Hindlimb muscle (tissue), 1 donor: ENCODE measurements at places on chromosomes 4 and X.
A peak's percentile ranks its signal among the peaks of the same experiment; 100 is the strongest.

- peak; percentile 46 for DNase-seq
Observed at GRCh38 chr4:2598511-2599303, 62.3 kb downstream of the FAM193A start.

DNA sequence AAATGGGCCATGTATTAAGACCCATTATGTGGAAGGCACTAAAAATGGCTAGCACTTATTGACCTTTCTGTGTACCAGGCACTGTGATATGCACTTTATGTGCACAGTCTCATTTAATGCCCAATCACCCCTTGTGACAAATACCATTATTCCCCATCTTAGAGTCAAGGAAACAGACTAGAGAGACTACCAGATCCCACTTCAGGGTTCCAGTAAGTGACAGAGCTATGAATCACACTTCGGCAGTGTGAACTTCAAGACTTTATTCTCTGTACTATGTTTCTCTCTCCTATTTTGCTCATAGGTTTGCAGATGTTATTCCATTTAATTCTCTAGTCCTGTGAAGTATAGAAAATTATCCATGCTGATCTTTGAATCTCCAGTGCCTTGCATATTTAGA is 107.0 kb downstream of the NFKB1 start:
- DNase-seq: no peak

DNA sequence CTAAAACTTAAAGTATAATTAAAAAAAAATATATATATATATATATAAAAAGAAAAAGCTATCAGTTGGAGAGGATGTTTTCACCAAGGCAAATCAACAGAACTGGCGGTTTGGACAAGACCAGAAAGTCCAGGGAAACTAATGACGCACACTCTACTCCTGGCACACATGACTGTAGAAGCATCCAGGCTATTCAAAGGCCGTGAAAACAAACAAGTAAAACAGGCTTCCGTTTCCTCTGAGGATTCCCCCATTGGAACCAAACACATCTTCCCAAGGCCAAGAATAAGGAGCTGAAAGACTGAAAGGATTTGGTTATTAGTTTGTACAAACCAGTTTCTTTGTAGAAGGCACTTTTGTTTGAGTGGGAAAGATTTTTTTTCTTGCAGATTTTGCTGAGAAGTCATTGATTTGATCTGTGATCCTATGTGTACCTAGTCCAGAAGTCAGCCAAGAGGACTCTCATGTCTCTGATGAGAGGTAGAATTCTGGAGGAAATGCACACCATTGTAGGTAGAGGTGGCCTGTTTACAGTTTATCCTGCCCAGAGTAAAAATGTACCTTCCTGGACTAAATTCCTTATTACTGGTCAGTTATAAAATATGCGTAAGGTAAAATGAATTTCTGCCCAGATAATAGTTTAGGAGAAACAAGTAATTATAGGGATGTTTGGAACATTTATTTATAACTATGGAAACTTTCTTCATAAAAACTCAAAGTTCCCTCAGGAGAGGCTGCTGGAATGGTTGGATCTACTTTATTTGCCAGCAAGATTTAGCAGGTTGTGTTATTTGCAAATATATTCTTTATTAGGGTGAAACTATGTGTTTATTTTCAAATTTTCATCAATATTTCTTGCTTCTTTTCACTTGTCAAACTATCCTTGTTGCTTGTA is 66.5 kb downstream of the DMP1 start:
- peak; percentile 84 for DNase-seq

- peak; percentile 14 for DNase-seq
Observed at GRCh38 chr4:91936311-91936710, 367.5 kb upstream of the GRID2 start.

DNA sequence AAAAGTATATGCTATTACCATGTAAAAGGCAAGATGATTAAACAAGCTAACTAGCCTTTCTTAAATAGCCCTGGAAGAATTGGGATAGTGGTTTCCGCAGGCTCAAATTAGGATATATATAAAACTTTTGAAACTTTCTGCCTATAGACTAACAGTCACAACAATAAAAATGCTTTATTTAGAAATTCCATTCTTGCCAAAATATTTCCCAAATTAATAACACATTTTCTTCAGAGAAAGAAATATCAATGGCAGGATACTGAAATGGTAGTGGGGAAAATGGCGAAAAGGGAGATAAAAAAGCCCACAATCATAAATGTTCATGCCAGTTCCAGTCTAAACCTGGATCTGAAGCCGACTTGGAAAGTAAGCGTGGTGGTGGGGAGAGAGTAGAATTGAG is 56.0 kb downstream of the MAD2L1 start:
- DNase-seq: no peak

GRCh38 chr4:137775701-137776100 is 243.4 kb upstream of the PCDH18 start:
- no peak for DNase-seq

GRCh38 chrX:123869488-123869887 is 9.6 kb downstream of the XIAP start:
- DNase-seq: no peak

- no peak for DNase-seq
Observed at GRCh38 chrX:72128881-72129280, 2.8 kb downstream of the RTL5 start.

DNA sequence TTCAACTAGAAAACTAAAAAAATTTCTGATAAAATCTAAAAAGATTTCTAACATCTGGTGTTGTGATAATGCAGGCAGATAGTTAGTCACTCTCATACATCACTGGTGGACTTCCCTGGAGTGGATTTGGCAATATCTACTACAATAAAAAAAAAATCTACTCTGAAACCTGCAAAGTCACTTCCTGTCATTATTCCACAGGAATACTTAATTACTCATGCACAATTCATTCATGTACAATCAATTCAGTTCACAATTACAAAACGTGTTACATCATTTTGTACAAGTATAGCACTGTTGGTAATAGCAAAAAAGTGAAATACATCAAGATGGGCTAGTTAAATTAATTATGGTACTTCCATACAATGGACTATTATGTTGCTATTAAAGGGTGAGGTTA is 16.5 kb upstream of the RHOH start:
- no peak for DNase-seq

GRCh38 chrX:153406903-153407302 is 4.4 kb upstream of the ZFP92 start:
- DNase-seq: no peak

GRCh38 chrX:1492421-1493012 is 39.8 kb upstream of the ASMTL start:
- no peak for DNase-seq

DNA sequence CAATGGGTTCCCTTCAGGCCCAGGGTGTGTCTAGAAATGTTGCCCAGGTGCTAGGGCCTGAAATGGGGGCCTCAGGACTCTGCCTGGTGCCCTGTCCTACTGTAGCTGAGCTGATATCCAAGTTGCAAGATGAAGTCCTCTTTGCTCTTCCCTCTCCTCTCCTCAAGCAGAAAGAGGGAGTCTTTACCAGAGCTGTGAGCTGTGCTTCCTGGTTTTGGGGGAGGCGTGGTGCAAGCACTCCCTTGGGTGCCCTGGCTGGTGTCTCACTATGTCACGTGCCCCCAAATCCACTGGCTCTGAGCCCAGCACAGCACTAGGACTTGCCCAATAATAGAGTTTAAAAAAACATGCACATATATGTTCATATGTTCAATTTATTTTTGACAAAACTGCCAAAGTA is 29.3 kb upstream of the CT47A1 start:
- DNase-seq: no peak

GRCh38 chrX:39857780-39858179 is 240.0 kb downstream of the BCOR start:
- no peak for DNase-seq

DNA sequence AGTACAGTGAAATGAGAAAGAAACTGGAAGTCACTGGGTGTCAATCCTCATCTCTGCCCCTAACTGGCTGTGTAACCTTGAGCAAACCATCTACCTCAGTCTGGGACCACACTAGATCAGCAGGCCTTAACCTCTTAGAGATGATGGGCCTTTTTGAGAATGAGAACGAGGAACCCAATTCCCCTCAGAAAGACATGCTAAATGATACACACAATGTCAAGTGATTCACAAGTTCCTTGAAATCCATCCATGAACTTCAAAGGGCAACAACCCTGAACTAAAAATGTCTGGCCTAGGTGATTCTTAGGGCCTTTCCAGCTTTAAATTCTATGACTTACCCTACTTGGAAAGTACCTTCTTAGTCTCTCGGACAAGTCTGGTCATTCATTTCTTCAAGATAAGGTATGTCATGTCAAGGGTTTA is 47.4 kb downstream of the ACSL4 start:
- no peak for DNase-seq

GRCh38 chr4:156933633-156934258 is 37.9 kb downstream of the PDGFC start:
- DNase-seq: no peak

DNA sequence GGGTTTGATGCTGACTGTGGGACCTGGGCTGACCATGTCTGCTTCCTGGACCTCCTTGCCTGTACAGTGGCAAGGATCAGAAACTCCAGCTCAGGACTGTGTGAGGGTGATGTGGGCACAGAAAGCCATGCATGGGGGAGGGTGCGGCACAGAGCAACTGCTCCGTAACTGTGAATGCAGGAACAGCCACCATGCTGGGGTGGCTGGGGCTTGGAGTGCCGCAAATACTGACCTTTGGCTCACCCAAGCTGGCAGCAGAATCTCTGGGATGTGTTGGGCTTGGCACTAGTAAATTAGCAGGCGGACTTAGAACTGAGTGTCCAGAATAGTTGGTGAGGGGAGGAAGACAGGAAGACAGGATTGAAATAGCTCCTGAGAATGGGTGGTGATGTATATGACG is 52.0 kb downstream of the DRD5 start:
- DNase-seq: no peak

DNA sequence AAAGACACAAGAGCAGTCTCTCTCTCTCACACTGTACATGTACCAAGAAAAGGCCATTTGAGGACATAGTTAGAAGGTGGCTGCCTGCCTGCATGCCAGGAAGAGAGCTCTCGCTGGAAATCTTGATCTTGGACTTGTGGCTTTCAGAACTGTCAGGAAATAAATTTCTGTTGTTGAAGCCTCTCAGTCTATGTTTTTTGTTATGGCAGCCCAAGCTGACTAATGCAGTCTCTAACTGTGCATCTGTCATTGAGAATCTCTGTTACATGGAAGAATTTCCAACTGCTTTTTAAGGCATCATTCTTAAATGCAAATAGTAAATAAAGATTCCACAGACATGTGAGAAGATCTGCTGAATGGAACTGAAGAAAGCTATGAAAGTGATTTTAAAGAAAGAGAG is 198.3 kb downstream of the PCDH10 start:
- DNase-seq: no peak

DNA sequence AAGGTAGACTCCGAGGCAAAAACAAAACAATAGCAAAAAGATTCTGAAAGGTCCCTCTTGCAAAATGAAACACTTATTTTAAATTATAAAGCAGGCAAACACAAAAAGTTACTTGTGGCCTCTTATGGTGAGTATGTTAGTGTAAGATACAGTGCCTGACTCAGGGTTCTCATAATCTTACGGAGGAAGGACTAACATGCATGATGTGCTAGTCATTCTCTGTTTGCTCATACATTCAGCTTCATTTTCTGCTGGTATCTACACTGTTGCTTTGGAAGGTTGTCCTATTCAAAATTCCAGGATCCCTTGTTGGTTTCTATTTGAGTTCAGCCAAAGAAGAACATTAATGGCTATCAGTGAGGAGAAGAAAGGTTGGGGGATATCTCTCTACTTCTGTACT is 249.1 kb upstream of the FAM47A start:
- no peak for DNase-seq

DNA sequence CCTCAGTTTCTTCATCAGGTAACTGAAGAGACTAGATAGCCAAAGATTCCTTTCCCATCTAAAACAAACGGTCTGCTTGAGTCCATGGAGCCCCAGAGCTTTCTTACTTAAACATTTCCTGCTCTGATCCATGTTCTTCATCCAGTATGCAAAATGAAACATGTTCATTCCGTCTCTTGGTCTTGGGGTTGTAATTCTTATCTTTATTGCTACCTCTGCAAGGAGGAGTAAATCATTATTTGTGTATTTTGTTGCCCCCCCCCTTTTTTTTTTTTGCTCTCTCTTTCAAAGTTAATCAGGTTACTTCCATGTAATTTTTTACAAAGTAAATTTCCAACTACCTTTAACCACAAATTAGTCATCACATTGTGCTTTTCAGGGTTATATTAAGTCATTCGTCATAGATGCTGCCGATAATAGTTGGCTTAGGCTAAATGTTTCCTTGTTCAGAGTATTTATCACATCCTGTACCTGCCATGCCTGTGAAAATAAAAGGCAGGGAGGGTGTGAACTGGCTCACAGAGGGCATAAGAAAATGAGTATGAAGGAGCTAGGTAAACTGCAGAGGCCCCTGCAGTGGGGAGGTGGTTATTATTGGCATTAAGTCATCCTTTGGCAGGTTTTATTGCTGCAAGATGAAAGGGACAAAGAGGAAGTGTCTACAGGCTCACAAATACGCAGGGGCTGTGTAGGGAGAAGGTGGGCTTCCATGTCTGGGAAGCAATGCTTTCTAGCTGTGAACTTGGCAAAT is 76.7 kb upstream of the HS3ST1 start:
- DNase-seq: no peak

- DNase-seq: no peak
Observed at GRCh38 chr4:112113864-112114263, 31.4 kb upstream of the FAM241A start.
